Stimulated activated CD4-positive, alpha-beta T cell treated with anti-CD3 and anti-CD28 coated beads, Interleukin-4, amount 100 ng/mL, for 24 hours (primary cell): ENCODE measurements at places on chromosomes 4 and X.

DNA sequence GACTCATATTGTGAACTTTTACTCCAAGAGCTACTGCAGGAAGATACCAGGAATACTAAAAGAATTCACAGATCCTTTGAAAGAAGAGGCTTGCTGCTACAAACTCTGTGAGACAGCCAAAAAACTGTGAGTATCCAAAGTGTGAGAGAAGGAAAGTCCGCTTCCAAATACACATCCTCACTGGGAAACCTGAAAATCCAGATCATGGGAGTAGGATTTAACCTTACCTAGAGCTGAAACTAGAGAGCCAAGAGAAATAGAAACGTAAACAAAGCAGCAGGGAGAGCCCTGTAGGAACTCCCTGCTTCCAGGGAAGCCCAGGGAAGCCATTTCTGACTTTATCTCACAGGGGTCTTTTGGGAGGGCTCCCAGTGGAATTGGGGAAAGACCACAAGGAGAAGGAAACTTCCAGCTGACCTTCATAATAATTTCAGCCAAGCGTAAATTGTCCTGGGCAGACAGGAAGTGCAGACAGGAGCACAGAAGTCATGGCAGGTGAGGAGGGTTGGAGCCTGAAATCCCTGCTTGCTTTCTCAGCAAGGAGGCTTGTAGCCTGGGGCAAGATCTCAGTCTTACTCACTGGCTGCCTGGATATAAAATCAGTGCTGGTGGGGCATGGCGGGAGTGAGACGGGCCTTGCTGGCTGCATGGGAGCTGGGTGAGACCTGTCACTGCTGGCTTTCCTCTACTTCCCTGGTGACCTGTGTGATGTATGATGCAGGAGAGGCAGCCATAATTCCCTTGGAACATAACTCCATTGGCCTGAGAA lies 26.2 kb upstream of the NFKB1 start:
- no peak for DNase-seq

GRCh38 chrX:11499076-11500044 lies 166.4 kb downstream of the ARHGAP6 start:
- DNase-seq, result no peak

DNA sequence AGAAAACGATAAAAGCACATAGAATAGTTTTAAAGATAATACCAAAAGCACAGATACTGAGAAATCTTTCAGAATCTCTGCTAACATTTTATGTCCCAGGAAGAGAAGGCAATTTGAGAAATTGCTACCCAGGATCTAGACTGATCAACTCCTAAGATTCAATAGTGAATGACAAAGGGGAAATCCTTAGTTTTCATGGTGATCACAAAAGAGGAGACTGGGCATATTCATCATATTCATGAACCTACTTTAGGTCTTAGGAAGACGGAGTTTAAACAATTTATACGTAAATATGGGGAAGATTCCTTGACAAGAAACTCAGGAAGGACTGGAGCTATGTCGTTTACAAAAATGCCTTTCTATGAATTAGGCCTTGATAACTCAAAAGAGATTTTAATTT lies 87.3 kb downstream of the SHISA3 start:
- no peak for DNase-seq

GRCh38 chrX:139585613-139586012 lies 55.1 kb downstream of the F9 start:
- DNase-seq, result no peak

- DNase-seq, result no peak
These were observed 286.8 kb upstream of the UGT8 start for GRCh38 chr4:114311787-114312186.

GRCh38 chrX:68833448-68833805 lies 4.6 kb downstream of the EFNB1 start:
- DNase-seq, result no peak

DNA sequence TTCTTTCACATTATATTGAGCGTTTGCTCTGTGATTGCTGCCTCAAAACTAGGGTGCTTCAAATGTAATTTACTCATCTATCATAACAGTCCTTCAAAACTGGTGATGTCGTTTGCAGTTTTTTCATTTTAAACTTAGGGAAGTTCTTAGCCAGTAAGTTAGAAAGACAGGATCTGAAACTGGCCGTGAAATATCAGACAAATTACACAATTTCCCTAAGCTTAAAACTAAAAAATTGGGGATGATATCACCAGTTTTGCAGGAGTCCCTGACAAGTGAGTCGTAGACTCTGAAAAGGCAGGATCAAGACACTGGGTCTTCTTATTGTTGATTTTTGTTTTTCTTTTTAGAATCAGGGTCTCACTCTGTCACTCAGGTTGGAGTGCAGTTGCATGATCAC lies 44.8 kb downstream of the MOB1B start:
- DNase-seq, result no peak

DNA sequence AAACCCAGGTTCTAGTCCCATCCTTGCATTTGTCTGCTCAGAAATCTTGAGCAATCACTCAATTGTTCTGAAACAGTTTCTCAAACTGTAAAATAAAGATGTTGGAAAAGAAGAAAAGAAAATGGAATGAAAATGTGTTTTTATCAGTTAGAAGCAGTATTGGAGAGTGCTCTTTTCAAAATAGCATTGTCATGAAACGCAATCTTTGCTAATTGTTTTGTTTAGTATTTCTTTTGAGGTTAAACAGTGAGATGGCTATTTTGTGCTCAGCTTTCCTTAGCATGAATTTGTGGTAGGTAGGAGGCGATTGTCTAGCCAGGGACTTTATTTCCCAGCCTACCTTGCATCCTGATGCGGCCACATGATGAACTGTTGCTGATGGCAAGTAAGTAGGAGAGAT lies 10.6 kb upstream of the HPF1 start:
- DNase-seq, result no peak

DNA sequence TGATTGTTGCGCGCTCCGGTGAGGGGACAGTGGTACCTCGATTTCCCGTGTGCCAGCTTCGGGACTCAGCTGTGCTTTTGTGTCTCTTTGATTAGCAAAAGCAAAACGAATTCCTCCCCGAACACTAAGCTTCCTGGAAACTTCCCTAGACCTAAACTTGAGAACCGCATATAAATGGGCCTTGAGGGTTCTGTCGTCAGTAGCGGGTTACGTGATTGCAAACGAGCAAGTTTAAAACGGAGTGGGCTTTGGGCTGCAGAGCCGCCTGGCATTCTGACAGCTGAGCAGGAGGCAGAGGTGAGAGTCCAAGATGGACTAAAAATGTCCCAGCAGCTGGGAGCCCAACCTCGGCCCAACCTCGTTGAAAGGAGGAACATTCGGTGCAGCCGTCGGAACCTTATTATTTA lies 1.2 kb upstream of the TAPT1 start:
- peak; percentile 7 for DNase-seq

DNA sequence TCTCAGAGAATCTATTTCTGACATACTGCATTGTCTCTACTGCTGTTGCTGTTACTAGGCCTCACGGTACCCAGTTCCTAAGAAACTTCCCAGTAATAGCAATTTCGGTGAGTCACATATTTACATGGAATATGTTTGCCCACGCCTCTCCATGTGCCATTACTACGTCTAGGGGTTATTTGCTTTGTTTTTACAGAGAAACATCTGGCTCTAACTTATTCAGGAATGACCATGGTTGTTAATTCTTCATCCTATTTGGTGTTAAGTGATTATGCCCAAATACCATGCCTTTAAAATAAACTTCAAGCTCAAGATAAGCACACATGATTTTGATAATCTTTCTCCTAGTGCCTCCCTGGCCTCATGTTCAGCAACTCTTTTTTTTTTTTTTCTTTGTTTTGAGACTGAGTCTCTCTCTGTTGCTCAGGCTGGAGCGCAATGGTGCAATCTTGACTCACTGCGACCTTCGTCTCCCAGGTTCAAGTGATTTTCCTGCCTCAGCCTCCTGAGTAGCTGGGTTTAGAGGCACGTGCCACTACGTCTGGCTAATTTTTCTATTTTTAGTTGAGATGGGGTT lies 101.0 kb upstream of the HS3ST1 start:
- no peak for DNase-seq

DNA sequence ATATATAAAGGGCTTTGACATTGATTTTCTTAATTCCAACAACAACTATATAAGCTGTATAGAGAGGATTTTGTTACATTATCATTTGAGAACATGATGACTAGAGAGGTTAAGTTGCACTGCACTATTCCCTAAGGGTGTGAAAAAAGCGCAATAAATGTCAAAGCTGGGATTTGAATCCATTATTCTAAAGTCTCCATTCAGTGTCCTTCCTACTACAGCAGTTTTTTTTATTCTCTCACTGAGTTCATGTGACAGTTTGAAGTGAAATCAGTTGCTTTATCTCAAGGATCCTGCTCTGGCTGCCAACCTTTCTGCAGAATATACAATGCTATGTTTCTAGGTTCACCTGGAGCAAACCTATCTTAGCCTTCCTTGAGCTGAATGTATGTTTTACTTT lies 177.5 kb downstream of the ANKRD50 start:
- DNase-seq, result no peak

DNA sequence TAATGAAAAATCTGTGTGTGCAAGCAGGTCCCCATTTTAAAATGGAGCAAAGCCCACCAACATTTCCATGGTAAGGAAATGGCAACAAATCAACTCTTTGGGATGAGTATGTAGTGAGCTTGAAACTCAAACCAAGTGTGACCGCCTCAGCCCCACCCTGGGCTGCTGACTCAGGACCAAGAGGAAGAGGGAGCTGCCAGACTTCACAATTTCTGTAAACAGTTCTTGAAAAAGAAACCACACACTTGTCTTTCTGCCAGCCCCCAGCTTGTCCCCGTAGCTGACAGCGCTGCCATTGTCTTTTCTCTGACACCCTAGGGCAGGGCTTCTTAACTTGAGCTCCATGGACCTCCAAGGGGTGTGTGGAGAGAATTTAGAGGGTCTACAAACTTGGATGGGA lies 10.3 kb downstream of the RTL5 start:
- DNase-seq, result peak; percentile 31

DNA sequence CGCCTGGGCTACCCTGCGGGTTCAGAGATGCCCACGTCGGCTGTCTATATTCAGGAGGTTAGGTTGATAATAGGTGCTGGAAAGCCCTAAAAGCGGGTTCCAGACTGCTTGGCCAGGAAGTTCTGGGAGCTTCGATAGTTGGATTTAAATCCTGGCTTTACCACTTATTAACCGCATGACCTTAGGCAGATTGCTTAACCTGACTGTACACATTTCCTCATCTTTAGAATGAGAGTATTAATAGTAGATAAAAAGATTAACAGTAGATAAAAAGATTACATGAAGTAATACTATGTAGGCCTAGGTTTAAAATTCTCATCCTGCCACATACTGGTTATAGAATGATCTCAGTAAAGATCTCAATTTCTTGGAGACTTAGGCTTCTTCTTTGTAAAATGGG lies 75.0 kb upstream of the ESX1 start:
- DNase-seq, result no peak

GRCh38 chr4:164343472-164343976 lies 410.4 kb upstream of the SMIM31 start:
- DNase-seq, result no peak

DNA sequence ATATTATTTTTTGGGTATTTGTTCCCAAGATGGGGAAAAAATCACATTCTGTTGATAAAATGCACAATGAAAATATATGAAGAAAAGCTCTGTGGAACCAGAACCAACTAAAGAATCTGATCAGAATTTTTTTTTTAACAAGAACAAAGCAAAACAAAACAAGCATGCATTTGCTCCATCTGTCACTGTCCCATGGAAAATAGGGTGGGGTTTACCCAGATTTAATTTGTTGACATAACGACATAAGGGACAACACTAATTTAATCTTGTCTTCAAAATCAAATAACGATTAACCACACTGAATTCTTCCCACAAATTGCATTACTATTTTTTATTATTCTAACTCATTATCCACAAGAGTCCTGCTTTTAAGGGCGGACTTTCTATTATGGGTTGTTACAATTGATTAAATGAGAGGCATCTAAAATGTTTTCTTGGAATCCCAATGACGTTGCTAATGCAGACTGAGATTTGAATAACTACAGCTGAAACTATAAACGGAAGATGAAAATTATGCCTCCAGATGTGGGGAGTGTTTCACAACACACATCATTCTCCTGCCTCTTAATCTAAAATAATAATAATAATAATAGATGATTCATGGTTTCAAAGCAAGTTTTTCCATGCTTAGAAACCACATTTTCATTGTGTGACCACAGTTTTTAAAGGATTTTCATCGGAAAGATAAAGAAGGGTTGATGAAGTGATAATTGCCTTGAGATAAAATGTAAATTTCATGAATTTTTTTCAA lies 307.0 kb upstream of the CPEB2 start:
- no peak for DNase-seq

DNA sequence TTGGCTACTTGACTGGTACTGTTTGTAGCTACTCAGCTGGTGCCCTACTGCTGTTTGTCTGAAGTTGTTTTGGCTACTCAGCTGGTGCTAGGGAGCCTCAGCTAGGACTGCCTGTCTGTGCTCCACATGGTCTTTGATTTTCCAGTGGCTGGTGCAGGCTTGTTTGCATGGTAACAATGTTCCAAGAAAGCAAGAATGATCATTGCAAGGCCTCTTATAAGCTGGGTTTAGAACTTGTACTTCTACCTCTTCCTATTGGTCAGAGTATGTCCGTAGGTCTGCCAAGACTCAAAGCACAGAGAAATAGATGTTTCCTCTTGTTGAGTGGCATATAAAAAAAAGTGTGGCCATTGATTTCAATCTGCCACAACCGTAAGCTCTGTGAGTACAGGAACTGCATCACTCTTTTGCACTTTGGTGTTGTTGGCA lies 17.6 kb downstream of the NFKB1 start:
- DNase-seq, result no peak

DNA sequence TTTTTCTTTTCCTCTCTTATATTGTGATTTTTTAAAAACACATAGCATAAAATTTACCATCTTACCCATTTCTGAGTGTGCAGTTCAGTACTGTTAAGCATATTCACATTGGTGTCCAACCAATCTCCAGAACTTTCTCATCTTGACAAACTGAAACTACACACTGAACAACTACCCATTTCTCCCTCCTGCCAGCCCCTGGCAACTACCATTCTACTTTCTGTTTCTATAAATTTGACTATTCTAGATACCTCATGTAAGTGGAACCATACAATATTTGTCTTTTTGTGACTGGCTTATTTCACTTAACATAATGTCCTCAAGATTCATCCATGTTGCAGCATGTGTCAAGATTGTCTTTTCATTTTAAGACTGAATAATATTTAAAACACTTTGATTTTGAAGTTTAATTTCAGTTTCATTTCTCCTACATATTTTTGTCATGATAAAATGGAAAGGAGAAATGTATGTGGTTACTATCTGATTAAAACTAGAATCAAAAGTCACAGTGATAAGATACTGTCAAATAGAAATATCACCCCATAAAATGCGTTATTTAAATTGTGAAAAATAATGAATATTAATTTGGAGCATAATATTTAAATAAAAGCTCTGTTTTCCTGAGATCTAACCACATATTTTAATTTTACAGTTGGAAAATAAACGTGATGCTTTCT lies 122.8 kb downstream of the DIPK2B start:
- DNase-seq, result peak; percentile 7
